Occipital lobe (tissue), 3 donors: ENCODE measurements at places on chromosomes 6 and 20.
A peak's percentile ranks its signal among the peaks of the same experiment; 100 is the strongest.

DNA sequence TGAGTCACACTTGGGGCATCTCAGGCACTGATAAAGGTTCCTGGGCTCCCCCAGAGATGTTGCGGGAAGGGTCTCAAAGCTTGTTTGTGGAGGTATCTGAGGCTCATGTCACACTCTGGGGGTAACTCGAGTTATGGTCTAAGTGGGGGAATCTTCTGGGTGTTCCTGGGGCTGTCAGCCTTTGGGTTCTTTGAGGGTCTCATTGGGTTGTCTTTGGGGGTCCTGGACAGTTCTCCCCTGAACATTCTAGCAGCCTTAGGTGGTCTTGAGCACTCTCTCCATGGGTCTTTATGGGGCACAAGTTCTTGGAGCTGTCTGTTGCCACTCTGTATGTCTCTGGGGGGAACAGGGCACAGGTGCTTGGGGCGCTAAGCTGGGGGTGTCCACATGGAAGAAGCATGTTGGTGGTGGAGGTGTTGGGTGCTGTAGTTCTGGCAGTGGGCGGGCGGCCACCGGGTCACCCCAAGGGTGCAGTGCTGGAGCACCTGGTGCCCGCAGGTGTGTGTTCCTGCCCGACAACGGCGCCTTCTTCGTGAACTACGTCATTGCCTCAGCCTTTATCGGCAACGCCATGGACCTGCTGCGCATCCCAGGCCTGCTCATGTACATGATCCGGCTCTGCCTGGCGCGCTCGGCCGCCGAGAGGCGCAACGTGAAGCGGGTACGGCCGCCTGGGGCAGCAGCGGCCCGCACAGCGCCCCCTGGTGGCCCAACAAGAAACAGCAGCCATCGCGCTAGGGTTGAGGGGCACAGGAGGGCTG, 7.1 kb upstream of the CAPN11 start:
- DNase-seq, result peak; percentile 35

- DNase-seq, result peak; percentile 9
These were observed 54.9 kb downstream of the UBR2 start for GRCh38 chr6:42618686-42619085.

- no peak for DNase-seq
These were observed 48.6 kb downstream of the TOMM6 start for GRCh38 chr6:41836022-41836659.

- no peak for DNase-seq
These were observed 99.8 kb upstream of the PDE10A start for GRCh38 chr6:165762876-165763275.

DNA sequence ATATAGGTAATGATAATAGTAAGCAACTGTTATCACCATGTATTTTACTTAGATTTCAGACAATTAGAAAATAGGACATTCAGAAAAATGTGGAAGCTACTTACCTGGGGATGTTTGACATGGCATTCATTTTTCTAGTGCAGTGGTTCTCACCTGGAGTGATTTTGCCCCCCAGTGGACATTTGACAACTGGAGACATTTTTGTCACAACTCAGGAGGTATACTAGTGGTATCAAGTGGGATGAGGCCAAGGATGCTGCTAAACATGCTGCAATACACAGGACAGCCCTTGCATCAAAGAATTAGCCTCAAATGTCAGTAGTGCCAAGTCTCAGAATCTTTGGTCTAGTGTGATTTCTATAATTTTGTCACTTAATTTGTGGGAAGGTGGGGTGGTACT, 36.1 kb downstream of the NUS1 start:
- no peak for DNase-seq

DNA sequence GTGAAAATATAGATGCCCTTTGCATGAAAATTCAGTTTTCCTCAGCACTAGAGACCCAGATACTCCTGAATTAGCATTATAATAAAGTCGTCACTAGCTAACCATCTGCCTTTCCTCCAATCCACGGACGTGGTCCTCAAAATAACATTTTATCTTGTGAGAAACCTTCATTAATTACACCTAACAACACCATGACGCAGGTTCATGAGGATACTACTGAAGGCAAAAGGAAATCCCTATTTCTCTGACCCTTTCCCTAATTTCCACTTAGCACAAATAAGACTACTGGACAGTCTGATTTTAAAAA, 1.3 kb upstream of the PNISR start:
- DNase-seq, result no peak

DNA sequence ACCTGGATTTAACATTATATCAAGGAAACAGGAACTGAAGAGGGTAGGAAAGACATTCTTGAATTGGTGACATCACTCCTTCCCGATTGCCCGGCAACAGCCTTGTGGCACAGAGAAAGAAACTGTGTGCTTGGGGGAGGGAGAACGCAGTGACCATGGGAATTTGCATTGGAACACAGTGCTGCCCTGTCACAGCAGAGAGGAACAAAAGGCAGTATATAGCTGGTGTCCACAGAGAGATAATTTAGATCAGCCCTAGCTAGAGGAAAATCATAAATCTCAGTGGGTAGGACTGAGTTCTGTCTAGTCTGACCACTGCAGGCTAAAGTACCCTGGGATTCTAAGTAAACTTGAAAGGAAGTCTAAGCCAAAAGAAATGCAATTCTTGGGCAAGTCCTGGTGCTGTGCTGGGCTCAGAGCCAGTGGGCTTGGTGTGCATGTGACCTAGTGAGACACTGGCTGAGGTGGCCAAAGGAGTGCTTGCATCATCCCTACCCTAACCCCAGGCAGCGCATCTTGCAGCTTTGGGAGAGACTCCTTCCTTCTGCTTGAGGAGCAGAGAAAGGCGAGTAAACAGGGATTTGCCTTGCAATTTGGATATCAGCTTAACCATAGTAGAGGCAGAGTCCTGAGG, 697.6 kb downstream of the HACE1 start:
- no peak for DNase-seq

GRCh38 chr6:139514819-139515218, 140.4 kb upstream of the CITED2 start:
- DNase-seq, result no peak

DNA sequence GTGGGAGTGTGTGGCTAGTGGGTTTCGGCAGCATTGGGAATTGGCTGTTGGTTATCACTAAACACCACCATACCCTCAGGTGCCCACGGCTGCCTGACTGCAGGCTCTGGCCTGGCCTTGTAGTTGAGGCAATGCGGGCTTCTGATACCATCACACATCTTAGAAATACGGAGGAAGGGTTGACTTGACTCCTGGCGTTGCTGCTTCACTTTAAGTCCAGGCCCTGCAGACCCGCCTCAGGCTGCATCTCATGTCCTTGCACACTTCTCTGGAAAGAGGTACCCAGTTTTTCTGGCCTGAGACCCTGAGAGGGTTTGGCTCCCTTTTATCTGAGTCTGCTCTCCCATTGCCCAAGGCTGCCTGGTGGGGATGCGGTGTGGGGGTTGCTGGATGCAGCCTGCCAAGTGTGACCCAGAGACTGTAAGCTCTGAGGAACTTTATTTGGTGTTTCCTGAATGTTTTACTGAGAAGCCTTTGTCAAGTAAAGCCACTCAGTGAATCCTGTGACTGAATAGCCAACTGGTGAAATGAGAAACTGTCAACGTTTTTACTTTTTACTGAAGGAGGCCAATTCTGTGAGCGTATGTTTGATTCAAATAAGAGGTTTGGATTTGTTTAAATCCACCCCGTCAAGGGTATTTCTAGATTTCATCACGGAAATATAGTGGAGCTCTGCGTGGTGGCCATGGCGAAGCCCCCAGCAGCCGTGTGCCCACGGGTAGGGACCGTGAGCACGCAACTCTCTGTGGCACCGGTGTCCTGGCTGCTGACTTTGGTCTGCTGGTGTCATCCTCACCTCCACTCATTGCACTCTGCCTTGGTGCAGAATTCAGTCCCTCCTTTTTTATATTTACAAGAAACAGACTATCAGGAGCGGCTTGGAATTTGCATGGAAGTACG, 160.1 kb downstream of the DTNBP1 start:
- no peak for DNase-seq

GRCh38 chr6:157792671-157793070, 30.4 kb upstream of the SNX9 start:
- no peak for DNase-seq

- DNase-seq, result no peak
These were observed 211.9 kb downstream of the HAO1 start for GRCh38 chr20:7728338-7728737.

GRCh38 chr6:151252634-151253033, 12.9 kb downstream of the AKAP12 start:
- no peak for DNase-seq

DNA sequence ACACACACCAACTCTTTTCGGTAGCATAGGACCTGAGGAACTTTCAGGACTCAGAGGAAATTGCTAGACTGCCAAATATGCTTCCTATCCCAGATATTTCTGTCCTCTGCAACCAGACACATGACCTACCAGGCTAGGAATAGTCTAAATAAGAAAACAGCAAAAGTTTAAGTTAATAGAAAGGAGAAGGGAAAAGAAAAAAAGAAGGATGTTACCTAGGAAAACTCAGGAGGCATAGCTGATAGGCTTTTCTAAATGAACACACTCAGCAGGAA, 74.6 kb downstream of the MAP3K5 start:
- DNase-seq, result no peak

GRCh38 chr6:153301602-153302001, 170.5 kb upstream of the RGS17 start:
- DNase-seq, result no peak

DNA sequence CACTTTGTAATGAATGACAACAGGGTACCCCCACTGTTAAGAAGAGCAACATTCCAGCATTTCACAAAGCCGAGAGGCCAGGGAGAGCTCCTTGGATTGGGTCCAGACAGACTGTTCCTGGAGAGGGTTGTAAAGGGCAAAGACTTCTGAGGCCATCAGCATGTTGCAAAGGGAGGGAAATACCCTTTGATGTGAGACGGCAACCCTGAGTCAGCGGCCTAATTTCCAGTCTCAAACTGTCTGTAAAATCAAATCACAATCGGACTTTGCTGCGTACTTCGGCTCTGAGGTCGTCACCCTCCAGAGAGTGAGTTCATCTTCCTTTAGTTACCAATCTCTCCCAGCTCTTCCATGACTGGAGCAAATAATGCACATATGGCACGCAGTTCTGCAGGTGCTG, 101.0 kb upstream of the DTNBP1 start:
- no peak for DNase-seq

GRCh38 chr6:152012227-152012626, 204.7 kb downstream of the ESR1 start:
- no peak for DNase-seq

GRCh38 chr6:37602346-37602745, 95.3 kb downstream of the MDGA1 start:
- DNase-seq, result no peak

DNA sequence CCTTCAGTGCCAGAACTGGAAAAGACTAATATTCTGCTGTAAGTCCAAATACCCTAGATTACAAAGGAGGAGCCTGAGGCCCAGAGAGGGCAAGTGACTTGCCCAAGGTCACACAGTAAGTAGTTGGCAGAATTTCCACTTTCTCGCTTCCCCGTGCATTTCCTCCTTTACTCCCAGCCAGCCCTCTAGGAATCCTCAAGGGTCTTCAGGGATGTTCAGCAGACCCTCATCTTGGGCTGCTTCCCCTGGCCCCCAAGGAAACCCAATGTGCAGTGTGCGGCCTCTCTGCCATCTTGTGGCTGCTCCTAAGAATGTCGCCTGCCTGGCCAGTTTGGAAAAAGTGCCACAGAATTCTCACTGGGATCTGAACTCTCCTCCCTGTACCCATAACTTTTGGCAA, 217.7 kb upstream of the LRFN2 start:
- DNase-seq, result no peak

GRCh38 chr6:114862064-114862463, 519.2 kb upstream of the HS3ST5 start:
- no peak for DNase-seq

DNA sequence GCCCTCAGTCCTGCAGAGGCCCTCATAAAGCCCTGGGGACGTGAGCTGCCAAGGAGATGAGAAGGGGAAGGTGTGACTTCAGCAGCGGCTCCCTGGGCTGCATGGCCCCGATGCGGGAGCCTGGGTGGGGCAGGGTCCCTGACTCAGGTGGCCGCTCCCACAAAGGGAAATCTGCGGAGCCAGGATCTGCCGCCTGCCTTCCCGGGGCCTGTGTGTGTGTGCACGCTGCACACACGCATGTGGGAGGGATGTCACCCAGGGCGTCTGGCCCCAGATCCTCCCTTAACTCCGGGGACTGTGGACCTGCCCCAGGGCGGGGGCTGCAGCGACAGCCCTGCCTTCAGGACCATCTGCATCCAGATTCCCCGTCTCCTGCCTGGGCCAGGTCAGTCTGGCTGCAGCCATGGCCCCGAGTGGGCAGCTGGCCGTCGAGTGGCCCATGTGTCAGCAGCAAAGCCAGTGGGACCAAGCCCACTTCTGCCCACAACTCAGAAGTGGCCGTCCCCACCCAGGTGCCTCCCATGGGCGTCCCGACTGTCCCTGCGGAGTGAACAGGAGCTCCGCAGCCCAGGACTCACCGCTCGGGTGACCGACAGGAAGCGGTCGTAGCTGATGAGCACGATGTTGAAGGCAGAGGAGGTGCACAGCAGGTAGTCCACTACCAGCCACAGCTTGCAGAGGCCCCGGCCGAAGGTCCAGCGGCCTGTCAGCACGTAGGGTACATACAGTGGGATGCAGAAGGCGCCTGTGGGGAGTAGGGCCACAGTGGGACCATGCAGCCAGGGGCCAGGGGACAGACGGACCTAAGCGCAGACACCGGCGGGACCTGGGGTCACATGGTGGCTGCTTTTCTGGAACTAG, 1.9 kb downstream of the HRH3 start:
- DNase-seq, result no peak

DNA sequence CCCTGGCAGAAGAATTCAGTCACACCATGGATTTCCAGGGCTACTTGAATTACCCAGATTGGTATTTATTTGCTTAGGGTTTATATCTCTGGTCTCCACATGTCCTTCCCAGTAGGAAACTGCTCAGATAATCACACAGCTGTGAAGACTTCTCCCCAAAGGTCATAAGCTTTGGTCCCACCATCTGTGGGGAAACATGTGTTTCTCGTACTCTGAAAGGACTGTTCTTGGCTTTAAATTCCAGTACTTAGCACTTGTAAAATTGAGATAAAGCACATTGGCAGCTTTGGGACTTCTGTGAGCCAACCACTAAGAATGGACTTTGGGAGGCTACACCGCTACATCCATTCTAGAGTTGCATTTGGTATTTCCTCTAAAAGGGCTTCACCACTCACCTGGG, 205.3 kb upstream of the FOXA2 start:
- DNase-seq, result no peak

DNA sequence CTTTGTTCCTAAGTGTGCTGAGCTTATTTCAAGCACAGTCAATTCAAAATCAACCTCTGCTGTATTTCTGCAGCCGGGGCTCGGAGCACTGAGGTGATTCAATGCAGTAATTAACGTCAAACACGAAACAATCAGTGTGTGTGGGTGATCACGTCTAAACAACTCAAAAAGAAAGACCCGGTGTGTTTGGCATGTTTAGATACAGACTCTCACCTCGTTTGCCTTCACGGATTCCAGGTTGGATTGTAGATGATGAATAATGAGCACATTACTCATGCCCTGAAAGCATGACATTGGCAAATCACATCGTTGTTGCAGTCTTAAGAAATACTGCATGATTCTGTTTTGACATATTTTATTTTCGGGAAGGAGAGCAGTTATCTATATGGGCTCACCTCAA, 231.0 kb downstream of the QKI start:
- no peak for DNase-seq

- DNase-seq, result no peak
These were observed 54.0 kb upstream of the SNX9 start for GRCh38 chr6:157768863-157769551.

- no peak for DNase-seq
These were observed 5.4 kb downstream of the ADA start for GRCh38 chr20:44646023-44646640.
